H4 (cell line): ENCODE measurements at places on chromosomes 7 and 10. TPM values are rescaled to one million over a fixed set of nuclear protein-coding genes. Genes with fewer than 3 reads are reported as not detected.

The GRM3 gene
- not detected in 2 replicates for total RNA-seq

The FAM221A gene
- 2.9 and 4.8 TPM in 2 replicates for total RNA-seq

The PLA2G12B gene
- not detected in 2 replicates for total RNA-seq

GRCh38 chr7:50359258-50359994, 54.9 kb downstream of the IKZF1 start:
- no peak for DNase-seq

GRCh38 chr10:12541446-12542067, 192.2 kb downstream of the CAMK1D start:
- DNase-seq, result no peak

DNA sequence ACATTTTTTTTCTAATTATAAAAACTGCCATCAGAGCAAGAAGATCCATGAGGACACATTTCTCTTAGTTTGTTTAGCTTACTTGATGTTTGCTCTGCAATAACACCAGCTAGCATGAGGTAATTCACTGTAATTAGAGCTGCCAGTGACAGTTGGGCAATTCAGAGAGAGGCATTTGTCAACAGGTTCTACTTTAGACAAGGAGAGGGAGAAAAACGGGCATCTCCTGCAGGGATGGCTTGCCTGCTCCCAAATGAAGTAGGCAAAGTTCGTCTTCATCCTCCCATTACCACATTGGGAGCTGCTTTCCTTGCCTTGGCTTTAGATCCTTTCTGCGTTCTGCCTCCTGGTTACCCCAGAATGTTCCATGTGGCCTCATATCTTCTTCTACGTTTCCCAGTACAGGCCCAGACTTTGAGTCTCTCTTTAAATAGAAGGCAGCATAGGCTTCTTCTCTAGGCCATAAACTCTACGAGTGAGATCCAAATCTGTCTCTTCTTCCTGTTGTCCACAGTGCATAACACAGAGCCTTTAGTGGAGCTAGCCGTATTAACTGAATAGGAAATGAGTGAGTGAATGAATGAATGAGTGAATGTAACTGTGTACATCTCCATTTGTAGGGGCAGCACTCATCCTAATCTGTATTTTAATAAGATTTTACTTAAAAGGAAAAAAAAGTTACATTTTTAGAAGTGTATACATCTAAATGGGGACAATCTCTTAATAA, 21.2 kb downstream of the ASB15 start:
- peak; percentile 33 for DNase-seq

GRCh38 chr7:142337054-142338001, 79.5 kb upstream of the PRSS58 start:
- no peak for DNase-seq

DNA sequence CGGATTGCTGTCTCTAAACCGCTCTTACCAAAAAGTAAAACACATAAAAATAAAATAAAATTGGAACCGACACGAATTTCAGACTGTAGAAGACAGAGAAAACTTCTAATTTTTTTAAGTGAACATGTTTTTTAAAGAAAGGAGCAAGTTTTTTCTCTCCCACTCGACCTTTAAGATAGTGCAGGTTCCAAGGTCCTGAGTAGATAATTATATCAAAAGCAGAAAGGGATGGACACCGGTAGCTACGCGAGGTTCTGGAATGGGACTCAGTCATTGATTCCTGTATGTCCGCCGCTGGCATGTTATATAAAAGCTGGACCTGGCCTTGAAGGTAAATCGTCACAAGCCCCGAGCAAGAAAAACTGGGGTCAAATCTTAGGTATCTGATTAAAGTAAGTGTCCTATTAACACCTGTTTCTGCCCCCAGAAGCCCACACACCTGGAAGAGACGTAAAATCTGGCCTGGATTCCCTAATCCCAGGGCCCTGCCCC, 462 bp upstream of the CISD1 start:
- no peak for DNase-seq

GRCh38 chr7:22589641-22590201, 89.7 kb upstream of the STEAP1B start:
- DNase-seq, result peak; percentile 74
